Upper lobe of right lung (tissue), 1 donor: ENCODE measurements at places on chromosomes 3 and 15.
A peak's percentile ranks its signal among the peaks of the same experiment; 100 is the strongest.

- no peak for DNase-seq
These were observed 269.0 kb downstream of the ABHD5 start for GRCh38 chr3:43959498-43960447.

DNA sequence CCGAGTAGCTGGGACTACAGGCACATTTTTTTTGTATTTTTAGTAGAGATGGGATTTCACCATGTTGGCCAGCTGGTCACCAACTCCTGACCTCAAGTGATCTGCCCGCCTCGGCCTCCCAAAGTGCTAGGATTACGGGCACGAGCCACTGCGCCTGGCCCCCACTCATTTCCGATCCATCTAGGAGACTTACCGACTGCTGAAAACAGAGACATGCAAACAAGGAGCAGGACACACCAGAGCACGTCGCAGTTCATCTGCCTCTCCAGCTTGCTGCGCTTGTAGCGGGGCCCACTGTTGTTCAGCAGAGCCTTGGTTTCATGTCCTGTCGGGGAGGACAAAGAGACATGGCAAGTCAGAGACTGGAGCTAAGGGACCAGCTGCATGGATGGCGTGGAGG lies 137.4 kb downstream of the ATP10A start:
- no peak for DNase-seq

DNA sequence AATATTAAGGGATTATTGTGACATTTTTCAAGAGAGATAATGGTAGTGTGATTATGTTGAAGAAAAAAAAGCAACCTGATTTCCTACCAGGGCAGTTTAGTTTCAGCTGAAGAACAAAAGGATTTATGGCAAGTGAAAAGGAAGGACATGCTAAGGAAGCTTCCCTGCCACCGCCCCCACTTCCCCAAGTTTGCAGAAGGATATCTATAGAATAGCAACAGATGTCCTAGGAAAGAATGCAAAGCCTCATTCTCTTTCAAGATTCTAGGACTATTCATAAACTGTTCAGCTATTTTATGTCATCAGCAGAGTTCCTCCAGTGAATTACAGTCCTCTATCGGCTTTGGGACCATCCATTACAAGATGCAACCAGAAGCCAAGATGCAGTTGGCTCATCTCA lies 160.8 kb downstream of the SATB1 start:
- no peak for DNase-seq

GRCh38 chr3:172546105-172546504 lies 22.9 kb upstream of the TNFSF10 start:
- DNase-seq = no peak

GRCh38 chr3:179898024-179898423 lies 138.7 kb downstream of the PEX5L start:
- no peak for DNase-seq

DNA sequence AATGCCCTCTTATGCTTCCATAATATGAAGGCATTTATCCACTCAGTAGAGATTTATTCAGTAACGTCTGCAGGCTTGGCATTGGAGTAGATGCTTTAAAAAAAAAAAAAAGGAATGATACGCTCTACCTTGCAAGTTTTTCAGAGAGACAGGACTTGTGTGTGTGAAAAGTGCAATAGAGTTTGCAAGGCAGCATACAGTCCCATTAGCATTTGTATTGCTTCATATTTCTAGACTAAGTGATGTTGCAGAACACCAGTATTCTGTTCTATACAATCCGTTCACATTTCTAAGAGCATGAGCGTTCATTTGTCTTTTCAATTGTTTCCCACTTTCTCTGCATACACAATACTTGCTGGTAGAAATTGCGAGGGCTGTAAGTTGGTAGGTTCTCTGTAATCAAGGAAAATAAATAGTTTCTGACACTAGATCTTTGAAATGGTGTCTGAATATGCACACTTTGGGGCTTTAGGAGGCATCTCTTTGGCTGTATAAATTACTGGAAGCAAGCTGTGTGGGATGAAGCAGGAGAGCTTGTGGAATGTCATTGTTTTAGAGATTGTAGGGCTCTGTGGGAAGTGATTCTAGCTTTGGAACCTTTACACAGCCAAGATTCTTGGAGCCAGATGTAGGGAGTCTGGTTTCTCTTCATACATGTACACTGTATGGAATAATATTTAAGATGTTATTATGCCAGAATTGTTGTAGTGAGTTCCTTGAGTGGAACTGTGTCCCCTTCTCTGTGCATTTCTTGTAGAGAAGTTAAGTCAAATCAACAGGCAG lies 262.7 kb downstream of the FEZF2 start:
- DNase-seq = no peak

DNA sequence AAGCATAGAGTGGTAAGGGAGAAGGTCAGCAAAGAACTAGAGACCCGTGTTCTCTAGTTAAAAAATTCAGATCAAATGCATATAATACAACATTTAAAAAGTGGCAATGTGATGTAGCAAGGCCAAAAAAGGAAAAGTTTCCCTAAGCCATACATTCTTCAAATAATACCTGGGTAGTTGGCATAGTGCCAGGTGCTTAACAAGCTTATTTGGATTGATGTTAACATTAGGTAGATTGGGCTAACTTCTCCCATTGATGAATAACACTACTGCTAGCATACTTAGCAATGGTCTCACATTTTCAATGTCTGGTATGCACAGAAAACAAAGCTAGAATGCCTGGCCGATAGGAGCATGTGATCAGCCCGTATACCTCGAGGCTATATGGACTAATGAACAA lies 283.6 kb upstream of the RARB start:
- DNase-seq = no peak

- DNase-seq = peak; percentile 33
These were observed 112.8 kb upstream of the TLE3 start for GRCh38 chr15:70210528-70210927.

DNA sequence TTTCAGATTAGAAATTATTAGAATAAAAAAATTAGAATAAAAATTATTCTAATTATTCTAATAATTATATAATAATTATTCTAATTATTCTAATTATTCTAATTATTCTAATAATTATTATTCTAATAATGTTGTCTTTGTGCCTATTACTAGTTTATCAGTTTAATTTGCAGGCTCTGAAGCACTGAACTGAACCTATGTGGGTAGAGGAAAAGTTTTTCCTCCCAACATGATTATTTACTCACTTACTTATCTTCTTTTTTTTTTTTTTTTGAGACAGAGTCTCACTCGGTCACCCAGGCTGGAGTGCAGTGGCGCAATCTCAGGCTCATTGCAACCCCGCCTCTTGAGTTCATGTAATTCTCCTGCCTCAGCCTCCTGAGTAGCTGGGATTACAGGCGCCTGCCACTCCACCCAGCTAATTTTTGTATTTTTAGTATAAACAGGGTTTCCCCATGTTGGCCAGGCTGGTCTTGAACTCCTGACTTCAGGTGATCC lies 39.7 kb upstream of the C15orf39 start:
- peak; percentile 90 for DNase-seq

DNA sequence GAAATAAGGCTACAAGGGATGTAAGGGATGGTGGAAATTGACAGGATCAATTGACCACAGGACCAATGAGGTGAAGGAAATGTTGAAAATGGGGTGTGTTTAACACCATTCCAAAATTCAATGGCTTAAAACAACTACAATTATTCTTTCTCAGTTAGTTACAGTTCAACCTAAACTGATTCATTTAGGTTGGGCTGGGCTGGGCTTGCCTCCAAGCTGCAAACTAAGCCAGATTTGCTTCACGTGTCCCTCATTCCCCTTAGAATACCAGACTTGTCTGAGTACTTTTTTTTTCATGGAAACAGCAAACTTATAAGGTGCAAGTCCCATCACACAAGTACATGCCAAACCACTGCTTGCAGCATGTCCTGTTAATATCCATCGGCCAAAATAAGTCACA lies 280.1 kb downstream of the NEK10 start:
- DNase-seq = no peak

DNA sequence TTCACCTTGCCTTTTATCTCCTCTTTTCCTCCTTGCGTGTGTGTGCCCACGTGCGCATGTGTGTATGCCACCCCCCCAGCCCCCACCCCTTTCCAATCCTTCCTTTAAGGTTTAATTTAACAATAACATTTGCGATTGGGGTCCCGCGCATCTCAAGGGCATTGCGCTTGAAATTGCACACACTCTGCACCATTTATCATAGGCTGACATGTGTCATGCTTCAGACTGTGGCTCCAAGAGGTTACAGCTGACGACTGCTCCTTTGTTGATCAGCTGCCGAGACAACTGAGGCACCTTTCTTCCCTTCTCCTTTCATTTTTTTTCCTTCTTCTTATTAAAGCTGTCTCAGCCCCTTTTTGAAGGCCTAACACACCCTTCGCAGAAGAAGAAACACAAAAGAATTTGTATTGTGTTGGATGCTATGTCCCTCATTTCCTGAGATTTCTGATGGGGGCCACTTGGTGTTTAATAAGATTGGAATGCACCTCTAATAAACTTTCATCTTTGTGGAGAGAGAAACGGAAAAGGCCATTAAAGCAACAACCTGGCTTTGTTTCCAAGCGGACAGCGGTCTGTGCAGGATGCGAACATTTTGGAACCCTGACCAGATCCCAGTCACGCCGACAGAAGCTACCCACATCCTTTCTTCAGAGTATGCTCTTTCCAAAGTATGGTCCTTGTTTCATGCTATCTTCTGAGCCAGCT lies 470.1 kb downstream of the MCTP2 start:
- DNase-seq = no peak

- DNase-seq = no peak
These were observed 284.1 kb downstream of the OCA2 start for GRCh38 chr15:27815035-27815434.

GRCh38 chr3:42119561-42120355 lies 28.6 kb downstream of the TRAK1 start:
- DNase-seq = no peak

- peak; percentile 83 for DNase-seq
These were observed 14.4 kb downstream of the ABHD17C start for GRCh38 chr15:80709542-80709941.

- DNase-seq = no peak
These were observed 260.2 kb downstream of the KLF13 start for GRCh38 chr15:31586841-31587240.

DNA sequence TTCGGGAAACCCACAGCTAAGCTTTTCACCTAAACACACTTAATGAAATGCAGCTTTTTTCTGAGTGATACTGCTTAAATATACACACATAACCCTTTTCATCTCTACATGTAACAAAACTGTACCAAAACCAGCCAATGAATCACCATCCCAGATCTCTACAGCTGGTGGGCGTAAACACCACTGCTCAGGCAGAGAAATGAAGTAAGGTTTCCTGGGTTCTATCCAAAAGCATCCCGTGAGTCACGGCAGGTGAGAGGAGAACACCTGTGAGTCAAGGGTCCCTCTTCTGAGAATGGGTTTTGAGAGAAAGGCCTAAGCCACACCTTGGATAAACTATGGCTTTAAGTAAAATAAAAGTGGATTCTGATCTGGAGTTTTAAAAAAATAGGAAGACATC lies 2.6 kb downstream of the CLDN1 start:
- DNase-seq = no peak

DNA sequence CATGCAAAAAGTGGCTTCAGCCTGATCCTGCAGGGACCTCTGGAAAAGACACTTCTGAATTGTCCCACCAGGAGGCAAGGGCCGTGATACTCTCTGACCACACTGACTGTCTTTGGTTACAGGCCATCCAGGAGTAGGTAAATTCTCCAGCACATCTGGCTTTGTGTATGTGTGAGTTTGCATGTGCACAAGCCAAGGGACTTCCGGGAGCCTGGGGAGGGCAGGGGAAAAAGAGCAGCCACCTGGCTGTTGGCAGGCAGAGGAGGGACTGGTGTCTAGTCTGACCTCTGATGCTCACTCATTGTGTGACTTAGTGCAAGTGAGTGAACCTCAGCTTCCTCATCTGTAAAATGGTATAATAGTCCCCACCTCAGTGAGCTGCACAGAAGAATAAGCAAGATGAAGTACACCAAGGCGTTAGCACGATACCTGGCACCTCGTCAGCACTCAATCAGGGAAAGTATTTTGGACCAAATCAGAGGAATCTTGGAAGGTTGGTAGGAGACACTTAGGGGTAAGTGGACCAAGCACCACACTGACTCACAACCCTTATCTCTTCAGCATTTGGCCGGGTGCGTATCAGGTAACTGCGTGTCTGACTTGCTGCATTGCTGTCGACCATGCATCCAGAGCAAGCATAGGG lies 19.1 kb downstream of the KLHL6 start:
- DNase-seq = no peak

DNA sequence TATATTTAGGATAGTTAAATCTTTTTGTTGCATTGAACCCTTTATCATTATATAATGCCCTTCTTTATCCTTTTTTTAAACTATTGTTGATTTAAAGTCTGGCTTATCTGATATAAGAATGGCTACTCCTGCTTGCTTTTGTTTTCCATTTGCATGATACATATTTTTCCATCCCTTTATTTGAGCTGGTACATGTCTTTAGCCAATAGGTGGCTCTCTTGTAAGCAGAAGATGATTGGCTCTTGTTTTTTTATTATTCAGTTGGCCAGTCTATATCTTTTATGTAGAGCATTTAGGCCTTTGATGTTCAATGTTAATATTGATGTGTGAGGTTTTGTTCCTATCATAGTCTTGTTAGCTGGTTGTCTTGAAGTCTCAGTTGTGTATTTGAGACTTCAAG lies 99.5 kb upstream of the MCTP2 start:
- no peak for DNase-seq

GRCh38 chr15:53223815-53224214 lies 433.7 kb upstream of the ONECUT1 start:
- DNase-seq = no peak

GRCh38 chr3:13512451-13512850 lies 32.3 kb downstream of the HDAC11 start:
- DNase-seq = peak; percentile 26

DNA sequence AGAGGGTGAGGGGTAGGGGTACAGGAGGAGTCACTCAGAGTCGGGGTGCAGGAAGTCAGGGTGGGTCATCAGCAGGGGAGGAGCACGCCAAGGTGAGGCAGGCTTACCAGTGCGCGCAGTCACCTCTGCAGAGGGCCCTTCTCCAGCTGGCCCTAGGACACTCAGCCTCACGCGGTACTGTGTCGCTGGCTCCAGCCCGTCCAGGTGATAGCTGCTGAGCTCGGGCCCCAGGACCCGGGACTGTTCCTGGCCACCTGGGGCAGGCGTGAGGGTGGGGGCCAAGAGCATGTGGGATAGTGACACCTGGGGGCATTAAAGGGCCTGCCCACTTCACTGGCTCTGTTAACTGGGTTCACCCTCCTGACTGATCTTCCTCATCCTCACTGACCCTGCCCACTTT lies 7.4 kb downstream of the COL7A1 start:
- no peak for DNase-seq

- no peak for DNase-seq
These were observed 1505.7 kb upstream of the CADM2 start for GRCh38 chr3:83453056-83453455.

DNA sequence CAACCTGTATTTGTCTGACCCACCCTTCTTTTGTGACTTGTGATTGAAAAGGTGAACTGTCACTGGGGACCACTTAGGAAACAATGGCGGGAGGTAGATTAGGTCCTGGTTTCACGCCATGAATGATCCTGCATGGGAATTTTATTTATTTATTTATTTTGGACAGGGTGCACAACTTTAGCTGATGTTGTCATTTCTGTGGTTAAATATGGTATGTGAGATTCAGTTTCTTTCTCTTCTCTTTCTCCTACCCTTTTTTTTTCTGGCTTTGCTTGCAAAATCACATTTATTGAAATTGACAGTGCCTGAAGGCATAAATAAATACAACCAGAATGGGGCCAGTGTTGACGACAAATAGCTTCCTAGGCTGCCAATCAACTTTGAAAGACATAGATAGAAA lies 18.0 kb upstream of the HTR3E start:
- DNase-seq = no peak

- no peak for DNase-seq
These were observed 82.5 kb downstream of the ADAM10 start for GRCh38 chr15:58666957-58667356.
